ENCODE measurements at places on chromosomes 2 and 18. TPM values are rescaled to one million over a fixed set of nuclear protein-coding genes. Genes with fewer than 3 reads are reported as not detected.
A peak's percentile ranks its signal among the peaks of the same experiment; 100 is the strongest.

KIF3C gene
- total RNA-seq, result 15.4 TPM

DNA sequence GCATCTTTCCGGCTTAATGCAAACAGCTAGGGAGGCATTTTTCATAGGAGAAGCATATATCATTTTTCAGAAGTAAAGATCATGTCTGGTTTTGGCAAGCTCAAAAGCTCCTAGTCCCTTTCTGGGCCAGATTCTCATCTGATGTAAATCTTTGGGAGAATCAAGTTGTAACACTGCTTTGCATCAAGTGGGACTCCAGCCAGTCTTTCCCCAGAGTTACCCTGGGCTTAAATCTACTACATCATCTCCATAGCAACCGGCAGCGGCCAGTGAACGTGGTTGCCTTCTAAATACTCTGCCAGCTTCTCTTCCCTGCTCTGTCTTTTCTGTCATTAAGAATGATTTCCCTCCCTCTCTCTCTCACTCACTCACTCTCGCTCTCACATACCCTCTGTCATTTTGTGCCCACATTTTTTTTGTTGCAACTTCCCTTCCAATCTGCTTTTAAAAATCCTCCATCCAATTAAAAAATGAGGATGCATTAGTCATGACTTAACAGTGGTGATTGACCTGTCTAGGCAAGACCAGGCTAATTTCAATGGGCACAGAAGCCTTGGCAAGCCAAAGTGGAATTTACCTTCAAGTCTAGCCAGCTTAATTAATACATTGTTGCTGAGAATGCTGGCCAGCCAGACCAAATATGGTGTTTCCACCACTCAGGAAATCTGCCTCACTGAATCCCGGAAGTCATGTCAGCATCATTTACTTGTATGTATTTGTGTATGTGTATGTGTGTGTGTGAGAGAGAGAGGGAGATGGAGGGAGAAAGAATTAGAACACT, 93.0 kb downstream of the NRP2 start:
- DNase-seq, result peak; percentile 70

BOLA3 gene
- 36.4 TPM for total RNA-seq

- DNase-seq, result peak; percentile 19
These were observed 356.9 kb upstream of the RAB12 start for GRCh38 chr18:8252371-8252770.

GRCh38 chr2:164701565-164701964, 80.3 kb upstream of the GRB14 start:
- no peak for DNase-seq

DNA sequence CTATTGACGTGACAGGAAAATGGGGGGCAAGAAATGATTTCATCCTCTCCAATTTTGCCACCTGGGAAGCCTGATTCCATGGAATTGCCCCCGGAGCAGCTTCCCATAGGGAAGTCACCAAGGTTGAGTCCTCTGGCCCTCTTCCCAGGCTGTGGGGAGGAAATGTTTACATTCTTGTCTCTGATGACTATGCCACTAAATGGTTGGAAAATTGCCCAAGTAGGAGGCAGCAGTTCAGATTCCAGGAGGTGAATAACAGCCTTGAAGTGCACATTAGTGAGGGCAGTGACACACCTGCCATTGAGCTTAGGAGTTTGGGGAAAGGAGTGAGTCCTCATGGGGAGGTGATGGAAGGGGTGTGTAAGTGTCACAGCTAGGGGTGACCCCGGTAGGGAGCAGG, 449.2 kb upstream of the DCC start:
- DNase-seq, result peak; percentile 0

GRCh38 chr2:240203031-240203787, 62.8 kb upstream of the OTOS start:
- DNase-seq, result no peak

CPO gene
- total RNA-seq, result not detected

- peak; percentile 28 for DNase-seq
These were observed 92.6 kb downstream of the VAPA start for GRCh38 chr18:10006311-10006893.

Measured in IMR-90 (cell line).